ENCODE measurements at places on chromosomes 1 and 21. TPM values are rescaled to one million over a fixed set of nuclear protein-coding genes. Genes with fewer than 3 reads are reported as not detected.

The TTLL7 gene
- 2.7 TPM for total RNA-seq

The SELP gene
- total RNA-seq, result 0.21 TPM

DNA sequence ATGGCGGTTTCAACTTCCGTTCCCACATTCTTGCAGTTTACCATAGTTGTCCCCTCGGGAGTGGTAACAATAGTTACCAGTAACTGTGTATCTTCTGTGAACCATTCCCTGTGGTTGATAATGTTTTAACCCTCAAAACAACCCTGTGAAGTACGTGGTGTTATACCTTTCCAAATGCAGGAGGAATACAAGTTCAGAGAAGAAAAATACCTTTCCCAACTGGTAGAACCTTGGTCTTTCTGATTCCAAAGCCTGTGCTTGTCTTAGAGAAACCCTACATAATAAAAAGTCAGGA, 789 bp downstream of the BTF3L4 start:
- DNase-seq, result no peak

The LIX1L gene
- total RNA-seq, result 83.3 TPM

- peak; percentile 49 for DNase-seq
These were observed 106.1 kb downstream of the APP start for GRCh38 chr21:26064506-26064905.

The FAM163A gene
- not detected for total RNA-seq

DNA sequence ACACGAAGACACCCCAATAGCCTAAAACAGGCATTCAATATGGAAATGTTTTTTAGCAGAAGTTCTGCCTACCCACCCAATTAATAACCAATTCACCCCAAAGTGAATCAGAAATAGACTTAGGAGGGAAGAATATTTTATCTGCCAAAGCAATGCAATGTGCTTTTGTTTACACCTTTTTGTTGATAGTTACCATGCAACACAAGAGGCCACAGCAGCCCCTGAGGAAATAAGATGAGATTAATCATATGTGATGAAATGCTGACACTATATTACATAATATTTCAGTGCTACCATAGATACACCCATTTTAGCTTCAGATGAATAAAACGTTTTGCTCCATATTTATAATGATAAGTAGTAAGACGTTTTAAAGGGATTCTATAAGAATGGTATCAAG, 60.9 kb upstream of the RGS2 start:
- no peak for DNase-seq

The ANXA9 gene
- total RNA-seq, result not detected

GRCh38 chr1:184851822-184852746, 97.4 kb upstream of the EDEM3 start:
- no peak for DNase-seq

GRCh38 chr1:7050751-7051665, 265.8 kb downstream of the CAMTA1 start:
- DNase-seq, result no peak

DNA sequence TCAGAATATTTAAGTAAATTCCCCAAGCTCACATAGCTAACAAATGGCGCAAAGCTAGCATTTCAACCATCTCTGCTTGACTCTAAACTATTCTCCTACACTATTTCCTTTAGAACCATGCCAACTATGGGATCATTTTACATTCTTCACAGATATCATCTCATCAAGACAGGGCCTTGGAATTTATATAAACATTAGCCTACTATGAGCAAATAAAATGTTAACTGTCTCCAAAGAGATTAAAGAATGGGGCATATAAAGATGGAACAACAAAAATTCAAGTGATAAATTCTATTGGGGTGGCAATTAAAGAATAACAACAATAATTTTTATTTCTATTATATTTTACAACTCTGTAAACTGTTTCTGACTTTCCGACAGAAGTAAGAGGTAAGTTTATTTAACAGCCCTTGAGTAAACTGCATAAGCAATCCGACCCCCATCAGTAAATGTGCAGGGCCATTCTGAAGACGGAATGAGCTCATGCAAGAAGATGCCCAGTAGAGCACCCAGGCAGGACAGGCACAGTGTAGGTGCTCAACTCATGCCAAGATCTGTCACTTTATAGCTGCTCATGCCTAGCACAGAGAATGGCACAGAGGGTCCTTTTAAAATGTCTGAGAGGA, 261.9 kb downstream of the VAV3 start:
- DNase-seq, result no peak

The WDR64 gene
- total RNA-seq, result 0.80 TPM

- peak; percentile 95 for DNase-seq
These were observed 22.9 kb upstream of the FAM20B start for GRCh38 chr1:179002552-179003345.

GRCh38 chr1:5976231-5976630, 16.0 kb downstream of the NPHP4 start:
- no peak for DNase-seq

The KCNK2 gene
- total RNA-seq, result not detected

DNA sequence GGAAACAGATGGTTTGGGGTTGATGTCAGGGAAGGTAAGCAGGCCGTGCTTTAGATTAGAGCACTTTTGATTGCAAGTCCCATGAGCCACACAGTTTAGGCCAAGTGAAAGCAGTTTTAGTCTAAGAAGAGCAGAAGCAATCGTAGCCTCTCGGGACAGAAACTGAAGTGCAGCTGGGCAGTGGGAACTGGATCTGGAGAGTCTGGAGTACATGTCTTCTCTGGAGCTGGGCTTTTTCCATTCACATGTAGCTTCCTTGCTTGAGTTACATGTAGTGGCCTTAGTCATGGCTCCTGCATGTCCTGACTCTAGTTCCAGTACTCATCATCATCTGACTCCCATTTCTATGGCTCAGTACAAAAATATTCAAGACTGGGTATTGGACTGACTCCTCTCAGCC, 16.7 kb downstream of the CAMTA1 start:
- DNase-seq, result no peak

The TMEM269 gene
- 0.38 TPM for total RNA-seq

The MTARC1 gene
- total RNA-seq, result 2.6 TPM

DNA sequence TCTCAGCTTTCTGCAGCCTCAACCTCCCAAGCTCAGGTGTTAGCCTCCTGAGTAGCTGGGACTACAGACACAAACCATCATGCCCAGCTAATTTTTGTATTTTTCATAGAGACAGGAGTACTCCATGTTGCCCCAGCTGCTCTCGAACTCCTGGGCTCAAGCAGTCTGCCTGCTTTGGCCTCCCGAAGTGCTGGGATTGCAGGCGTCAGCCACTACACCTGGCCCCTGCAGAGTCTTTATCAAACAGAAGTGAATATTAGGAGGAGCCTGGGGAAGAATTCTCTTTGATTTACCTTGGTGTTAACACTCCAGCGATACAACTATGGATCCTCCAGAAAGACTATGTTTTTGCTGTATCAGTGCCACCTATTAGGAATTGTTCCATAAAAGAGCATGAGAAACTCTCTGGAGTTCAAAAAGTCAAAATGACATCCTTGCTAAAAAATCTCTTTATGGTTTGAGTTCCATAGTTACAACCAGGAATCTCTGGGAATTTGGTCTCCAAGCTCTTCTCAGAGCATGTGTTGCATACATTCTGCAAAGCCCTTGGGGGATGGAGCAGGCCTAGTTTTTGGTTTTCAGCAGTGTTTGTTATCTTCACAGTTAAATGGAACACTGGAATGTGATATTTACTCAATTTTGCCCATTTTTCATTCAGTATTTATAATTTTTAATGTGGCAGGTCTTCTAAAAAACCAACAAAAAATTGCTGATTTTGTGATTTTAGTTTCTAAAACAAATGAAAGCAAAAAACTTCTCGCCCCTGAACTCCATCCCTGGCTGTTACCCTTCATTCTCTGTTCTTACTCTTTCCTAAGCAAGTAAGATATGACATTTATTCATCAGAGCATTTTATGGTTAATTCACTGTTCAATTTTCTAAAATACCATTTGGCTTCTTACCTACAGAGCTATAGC, 77.3 kb downstream of the OLFML2B start:
- no peak for DNase-seq

DNA sequence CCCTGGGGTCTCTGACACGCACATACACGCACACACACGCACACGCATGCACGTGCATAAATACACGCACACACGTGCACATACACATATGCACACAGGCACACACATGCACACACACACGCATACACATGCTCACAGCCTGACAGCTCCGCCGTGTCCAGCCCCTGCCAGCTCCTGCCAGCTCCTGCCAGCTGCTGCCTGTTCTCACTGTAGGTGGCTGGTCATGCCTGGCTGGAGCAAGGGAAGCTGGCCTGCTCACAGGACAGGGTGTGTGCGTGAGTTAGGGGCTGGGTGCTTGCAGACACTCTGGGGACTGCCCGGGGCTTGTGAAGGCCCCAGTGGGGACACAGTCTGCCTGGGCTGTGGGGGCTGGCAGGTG, 4.9 kb downstream of the PLCH2 start:
- no peak for DNase-seq

The CFHR5 gene
- not detected for total RNA-seq
